ENCODE measurements at places on chromosomes 3 and 15. TPM values are rescaled to one million over a fixed set of nuclear protein-coding genes. Genes with fewer than 3 reads are reported as not detected.

SH3BP5 gene
- 4.5 TPM for total RNA-seq

GPR156 gene
- not detected for total RNA-seq

NR2C2 gene
- total RNA-seq: 18.1 TPM

MANF gene
- total RNA-seq: 219 TPM

SIDT1 gene
- under 0.01 TPM for total RNA-seq

DNAJC13 gene
- total RNA-seq: 33.2 TPM

CHRNA5 gene
- total RNA-seq: 2.6 TPM

TMEM45A gene
- 18.8 TPM for total RNA-seq

KCNAB1 gene
- 0.21 TPM for total RNA-seq

SLC33A1 gene
- total RNA-seq: 51.6 TPM

HDC gene
- not detected for total RNA-seq

LRRIQ4 gene
- total RNA-seq: not detected

RARRES1 gene
- 0.85 TPM for total RNA-seq

KLF15 gene
- 3.2 TPM for total RNA-seq

ALDH1L1 gene
- 0.72 TPM for total RNA-seq

COLQ gene
- total RNA-seq: under 0.01 TPM

ERICH6 gene
- under 0.01 TPM for total RNA-seq

CNTN4 gene
- 0.21 TPM for total RNA-seq

CACNA1D gene
- under 0.01 TPM for total RNA-seq

CACNA2D2 gene
- not detected for total RNA-seq

SCN11A gene
- under 0.01 TPM for total RNA-seq

TIMP4 gene
- 0.48 TPM for total RNA-seq

LSAMP gene
- under 0.01 TPM for total RNA-seq

HEMK1 gene
- 10.6 TPM for total RNA-seq

CASR gene
- not detected for total RNA-seq

PLCB2 gene
- not detected for total RNA-seq

FBXW12 gene
- not detected for total RNA-seq

DOCK3 gene
- total RNA-seq: 0.24 TPM

DZIP1L gene
- 0.96 TPM for total RNA-seq

IL20RB gene
- total RNA-seq: 86.8 TPM

HYAL1 gene
- 4.8 TPM for total RNA-seq

NAALADL2 gene
- 2.2 TPM for total RNA-seq

TGM5 gene
- total RNA-seq: 0.21 TPM

SAMMSON gene
- not detected for total RNA-seq

ZNF609 gene
- total RNA-seq: 8.3 TPM

TIGIT gene
- under 0.01 TPM for total RNA-seq

AHSG gene
- total RNA-seq: not detected

TMIE gene
- total RNA-seq: 0.85 TPM

KBTBD12 gene
- not detected for total RNA-seq

ARGFX gene
- not detected for total RNA-seq

THSD4 gene
- 23.1 TPM for total RNA-seq

TRPM1 gene
- total RNA-seq: under 0.01 TPM

THRB gene
- total RNA-seq: 10.0 TPM

ZBTB20 gene
- 4.8 TPM for total RNA-seq

CYP8B1 gene
- not detected for total RNA-seq

All from tracheal epithelial cell (primary cell).